ENCODE measurements at places on chromosomes 13 and 19.

DNA sequence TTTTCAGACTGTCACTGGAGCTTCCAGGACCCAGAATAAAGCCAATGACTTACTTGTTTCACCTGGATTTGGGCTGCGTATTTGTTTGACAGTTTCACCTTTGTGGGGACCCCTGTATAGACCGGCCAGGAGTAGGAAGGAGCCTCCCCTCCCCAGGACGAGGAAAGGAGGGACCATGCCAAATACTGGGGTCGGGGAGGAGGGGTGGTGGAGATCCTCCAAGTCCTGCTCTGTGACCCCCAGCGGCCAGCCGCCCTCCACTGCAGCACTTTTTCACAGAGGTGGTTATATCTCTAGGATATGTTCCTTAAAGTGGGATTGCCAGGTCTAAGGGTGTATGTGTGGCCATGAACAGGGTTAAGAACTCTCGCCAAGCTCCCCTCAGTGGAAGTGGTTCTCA is 25.7 kb upstream of the ZNF492 start:
- DNase-seq: no peak

GRCh38 chr19:55238030-55238429 is 9.5 kb upstream of the TMEM86B start:
- DNase-seq: no peak

DNA sequence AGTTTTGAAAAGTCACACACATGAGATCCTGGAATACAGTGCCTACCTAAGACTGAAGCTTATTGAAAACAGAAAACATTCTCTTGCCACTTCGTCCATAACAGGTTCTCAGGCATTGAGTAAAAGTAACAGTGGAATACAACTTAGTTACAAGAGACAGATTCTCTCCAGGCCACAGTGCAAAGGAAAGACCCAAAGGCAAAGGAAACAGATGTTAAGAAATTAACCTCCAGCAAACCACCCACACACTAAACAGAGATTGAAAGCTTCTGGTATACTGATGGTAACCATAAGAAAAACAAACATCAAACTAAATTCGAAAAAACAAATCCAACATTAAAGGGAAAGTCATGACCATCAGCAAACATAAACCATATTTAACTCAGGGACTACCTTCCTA is 914.7 kb downstream of the SLITRK5 start:
- DNase-seq: no peak

GRCh38 chr13:72204291-72204690 is 337.3 kb upstream of the DACH1 start:
- no peak for DNase-seq

- no peak for DNase-seq
Measured at GRCh38 chr13:21537105-21537504, 66.9 kb downstream of the MICU2 start.

- no peak for DNase-seq
Measured at GRCh38 chr19:33441828-33442227, 68.3 kb downstream of the CEBPG start.

DNA sequence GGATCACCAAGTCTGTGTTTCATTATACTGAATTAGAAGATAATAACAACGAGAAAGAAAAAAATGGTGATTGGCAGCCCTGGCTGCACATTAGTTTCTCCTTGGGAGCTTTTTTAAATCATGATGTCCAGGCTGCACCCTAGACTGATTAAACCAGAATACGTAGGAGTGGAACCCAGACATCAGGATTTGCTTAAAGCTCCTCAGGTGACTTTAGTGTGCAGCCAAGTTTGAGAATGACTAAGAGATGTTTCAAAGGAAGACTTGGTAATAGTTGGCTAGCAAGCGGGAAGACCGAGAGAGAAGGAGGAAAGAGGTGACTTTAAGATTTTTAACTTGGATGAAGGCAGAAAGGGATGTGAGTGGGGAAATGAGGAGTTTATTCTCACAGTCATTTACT is 71.4 kb upstream of the SERP2 start:
- no peak for DNase-seq

DNA sequence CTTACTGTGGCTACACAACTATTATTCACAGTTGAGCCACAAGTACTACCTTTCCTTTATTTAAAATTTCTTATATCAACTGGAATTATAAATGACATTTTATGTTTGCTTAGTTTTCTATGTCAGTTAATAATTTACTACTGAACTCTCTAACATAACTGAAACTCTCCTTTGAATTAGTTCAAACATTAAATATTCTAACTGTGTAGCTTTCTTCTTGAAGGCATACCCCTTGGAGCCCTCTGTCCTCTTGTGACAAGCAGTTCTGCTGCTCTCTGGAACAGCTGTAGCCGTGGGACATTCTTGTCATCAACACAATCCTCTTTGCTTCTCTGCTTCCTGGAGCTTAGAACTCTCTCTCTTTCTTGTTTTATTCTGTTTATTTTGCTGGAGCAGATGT is 244.8 kb downstream of the NHLRC3 start:
- DNase-seq: no peak

DNA sequence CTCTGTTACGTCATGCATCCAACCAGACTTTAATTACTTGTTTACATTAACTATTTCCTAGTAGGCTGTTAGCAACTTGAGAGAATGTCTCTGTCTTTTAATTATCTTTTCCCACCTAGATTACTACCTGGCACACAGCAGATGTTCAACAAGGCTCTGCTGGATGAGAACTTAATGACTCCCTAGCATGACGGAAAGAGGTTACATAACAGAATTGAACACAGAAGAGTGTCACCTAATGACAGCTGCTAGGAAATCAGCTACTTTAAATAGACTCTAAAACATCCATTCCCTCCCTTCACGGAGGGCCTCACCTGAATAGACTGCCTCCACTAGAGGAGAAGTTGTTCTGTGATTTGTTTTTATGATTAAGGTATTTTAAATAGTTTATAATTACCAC is 110.8 kb downstream of the TEX29 start:
- DNase-seq: no peak

DNA sequence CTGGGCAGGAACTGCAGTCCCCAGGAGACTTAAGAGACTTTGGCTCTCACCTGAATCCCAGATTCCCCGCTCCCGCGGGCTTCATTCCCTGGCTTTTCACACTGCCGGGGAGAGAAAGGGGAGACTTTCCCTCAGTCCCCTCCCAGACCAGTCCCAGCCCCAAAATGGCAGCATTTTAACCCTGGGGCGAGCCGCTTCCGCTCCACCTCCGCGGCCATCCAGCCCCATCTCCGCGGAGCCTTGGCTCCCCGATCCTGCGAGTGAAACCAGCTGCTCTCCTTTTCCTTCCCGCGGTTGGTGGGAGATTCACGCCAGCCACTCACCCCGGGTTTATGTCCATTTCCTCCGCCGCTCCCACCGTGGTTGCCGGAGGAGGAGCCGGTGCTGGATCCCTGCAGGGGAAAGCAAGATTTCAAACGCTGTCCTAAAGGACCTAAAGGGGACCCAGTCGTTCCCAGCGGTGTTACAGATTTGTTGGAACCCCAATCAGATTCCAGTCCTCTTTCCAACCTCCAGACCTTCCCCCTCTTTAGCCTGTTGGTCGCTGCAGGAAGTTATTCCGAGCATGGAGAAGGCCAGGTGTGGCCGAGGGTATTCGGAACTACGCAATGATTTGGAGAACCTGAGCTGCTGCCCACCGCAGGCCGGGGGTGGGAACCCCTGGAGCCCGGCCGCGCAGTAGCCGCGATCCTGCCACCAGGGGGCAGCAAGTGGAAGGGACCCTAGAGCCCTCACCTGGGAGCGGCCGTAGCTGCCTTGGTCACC is 3.4 kb downstream of the DMKN start:
- DNase-seq: peak; percentile 63

GRCh38 chr13:33178209-33178840 is 107.2 kb downstream of the STARD13 start:
- DNase-seq: no peak

- no peak for DNase-seq
Measured at GRCh38 chr19:55455576-55456235, 5.7 kb downstream of the ISOC2 start.

DNA sequence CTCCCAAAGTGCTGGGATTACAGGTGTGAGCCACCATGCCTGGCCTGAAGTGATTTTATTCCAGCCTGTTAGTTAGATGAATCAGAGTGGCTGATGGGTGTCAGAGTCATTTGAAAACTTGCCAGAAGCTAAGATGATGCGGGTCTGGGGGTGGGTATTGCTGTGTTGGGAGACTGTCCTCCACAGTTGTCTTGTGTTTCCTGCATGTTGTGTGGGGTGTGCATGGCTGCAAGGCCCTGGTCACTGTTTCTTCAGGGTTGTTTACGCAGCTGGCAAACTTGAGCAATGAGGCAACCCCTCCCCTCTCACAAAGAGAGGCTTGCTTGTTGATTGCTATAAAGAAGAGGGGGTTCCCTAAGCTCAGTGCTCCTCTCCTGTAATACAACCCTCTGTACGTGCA is 71.8 kb downstream of the TRPM4 start:
- DNase-seq: no peak

DNA sequence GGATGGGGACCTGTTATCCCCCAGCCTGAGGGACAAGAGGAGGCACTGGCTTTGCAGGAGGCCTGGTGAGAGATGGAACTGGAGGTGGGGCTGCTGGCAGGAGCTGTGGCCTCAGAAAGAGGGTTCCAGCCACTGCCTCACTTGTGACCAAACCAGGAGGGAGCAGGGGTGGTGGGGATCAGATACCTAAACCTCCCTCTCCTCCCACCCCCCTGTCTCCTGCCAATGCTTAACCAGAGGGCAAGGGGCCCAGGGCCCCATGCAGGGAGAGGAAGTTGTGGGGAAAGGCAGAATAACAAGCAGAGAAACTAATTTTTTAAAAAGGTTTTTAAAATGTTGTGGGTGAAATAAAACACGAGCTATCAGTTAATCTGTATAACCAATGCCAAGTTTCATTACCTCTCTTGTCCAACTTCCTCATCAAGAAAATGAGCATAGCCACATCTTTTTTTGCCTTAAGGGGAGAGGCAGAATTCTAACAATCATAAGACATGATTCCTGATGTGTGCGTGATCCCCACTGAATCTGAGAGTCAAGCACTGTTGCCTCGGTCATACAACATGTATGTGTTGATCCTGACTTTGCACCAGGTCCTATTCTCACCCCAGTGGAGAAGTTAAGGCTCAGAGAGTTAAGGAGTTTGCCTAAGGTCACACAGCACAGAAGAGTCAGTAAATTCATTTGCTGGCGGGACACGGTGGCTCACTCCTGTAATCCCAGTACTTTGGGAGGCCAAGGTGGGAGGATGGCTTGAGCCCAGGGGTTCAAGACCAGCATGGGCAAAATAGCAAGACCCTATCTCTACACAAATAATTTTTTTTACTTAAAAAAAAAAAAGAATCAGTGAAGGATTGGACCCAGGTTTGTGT is 12.9 kb downstream of the FXYD5 start:
- DNase-seq: no peak

- DNase-seq: no peak
Measured at GRCh38 chr13:98335721-98336120, 158.7 kb upstream of the RNF113B start.

DNA sequence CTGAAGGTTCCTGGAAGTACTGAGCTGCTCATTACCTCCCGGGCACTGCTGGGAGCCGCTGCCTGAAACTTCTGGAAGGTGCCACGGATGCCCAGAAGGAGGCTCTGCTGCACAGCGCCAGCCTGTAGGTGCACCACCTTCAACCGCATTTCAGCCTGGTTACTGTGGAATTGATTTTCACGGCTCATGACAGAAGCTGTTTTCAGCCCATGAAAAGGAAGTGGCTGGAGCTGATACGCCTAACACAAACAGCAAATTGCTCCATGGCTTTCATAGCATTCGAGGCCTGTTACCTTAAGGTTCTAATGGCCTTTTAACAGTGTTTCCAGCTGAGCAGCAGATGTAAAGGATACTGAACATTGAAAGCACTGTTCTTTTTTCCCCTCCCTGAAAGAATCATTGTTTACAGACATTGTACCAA is 22.0 kb downstream of the GPC6 start:
- no peak for DNase-seq

DNA sequence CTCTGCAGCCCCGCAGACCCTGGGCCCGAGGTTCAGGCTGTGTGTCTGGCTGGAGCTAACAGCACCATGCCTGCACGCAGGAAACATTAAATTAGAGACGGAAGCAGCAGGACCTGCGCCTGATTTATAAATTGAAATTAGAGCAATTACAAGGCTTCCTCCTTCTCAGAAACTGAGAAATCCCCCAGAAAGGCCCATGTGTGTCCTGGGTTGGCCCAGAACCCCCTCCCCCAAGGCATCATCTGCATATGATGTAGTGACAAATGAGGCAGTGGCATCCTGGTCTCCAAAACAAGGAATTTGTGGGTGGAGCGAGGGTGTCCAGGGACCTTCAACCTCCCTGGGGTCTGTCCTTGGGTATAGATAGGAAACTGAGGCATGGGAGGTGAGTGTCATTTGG is 27.2 kb upstream of the SEMA6B start:
- DNase-seq: no peak

DNA sequence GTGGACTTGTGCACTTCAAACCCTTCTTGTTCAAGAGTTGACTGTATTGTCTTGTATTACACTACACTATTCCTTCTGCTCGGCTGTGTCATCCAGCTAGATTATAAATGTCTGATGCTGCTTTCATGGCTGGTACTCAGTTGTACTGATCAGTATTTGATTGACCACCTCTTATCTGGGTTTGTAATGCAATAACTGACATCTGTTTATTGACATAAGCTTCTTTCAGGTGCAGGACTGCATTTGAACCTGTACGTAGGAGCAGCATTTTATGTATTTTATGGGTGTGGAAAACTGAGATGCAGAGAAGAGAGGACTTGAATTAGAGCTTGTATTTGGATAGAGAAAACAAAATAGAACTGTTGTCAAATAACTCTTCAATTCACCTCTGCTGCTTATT is 309.2 kb downstream of the FGF9 start:
- DNase-seq: no peak

GRCh38 chr13:29901710-29902631 is 51.6 kb upstream of the UBL3 start:
- no peak for DNase-seq

DNA sequence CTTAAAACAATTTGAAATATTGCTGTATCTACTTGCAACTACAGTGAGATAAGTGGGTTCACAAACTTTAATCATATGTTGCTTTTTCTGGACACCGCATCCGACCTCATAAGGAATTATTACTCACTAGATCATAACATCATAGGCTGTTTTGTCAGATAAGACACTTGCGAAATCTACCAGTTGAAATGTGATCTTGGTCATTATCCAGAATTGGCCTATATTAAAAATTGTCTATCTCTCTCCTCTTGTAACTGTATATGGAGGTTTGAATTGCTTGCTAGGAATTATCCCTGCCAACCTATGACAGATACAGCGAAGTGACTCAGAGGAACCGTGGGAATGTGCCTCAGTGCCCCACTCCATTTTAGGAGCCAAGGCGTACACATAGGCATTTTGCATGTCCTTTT is 117.0 kb upstream of the POSTN start:
- no peak for DNase-seq

DNA sequence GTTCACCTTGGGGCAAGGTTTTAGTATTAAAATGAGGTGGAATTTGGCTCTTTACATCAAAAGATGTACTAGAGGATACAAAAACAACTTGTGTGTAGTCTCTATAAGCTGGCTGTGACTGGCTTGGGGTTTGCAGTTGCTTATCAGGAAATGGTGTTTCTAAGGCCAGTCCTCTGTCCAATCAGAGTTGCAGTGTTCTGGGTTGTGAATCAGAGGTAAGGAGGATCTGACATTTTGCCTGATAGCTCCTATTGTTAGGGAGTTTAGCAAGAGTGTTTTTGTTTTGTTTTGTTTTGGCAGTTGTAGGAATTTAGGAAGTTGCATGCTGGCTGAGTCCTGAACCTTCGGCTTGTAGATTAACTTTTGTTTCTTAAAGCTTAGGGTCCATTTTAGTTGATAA is 20.1 kb upstream of the ESD start:
- no peak for DNase-seq
